ENCODE measurements at places on chromosomes 5 and 9. TPM values are rescaled to one million over a fixed set of nuclear protein-coding genes. Genes with fewer than 3 reads are reported as not detected.
A peak's percentile ranks its signal among the peaks of the same experiment; 100 is the strongest.

GRCh38 chr5:80204808-80205614 lies 50.8 kb downstream of the SERINC5 start:
- DNase-seq: peak; percentile 47

DNA sequence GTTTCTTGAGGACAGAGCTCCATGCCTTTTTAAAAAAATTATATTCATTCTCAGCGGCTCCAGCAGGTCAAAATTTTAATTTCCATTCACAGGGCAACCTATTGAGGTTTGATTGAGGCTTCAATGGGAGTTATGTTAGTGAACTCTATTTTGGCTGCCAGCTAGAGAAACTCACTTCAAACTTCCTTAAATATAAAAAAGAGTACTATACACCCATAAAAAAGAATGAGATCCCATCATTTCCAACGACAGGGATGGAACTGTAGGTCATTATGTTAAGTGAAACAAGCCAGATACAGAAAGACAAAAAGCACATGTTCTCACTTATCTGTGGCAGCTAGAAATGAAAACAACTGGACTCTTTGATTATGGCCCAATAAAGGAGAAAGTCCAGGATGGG lies 176.8 kb upstream of the IL12B start:
- DNase-seq: no peak

DNA sequence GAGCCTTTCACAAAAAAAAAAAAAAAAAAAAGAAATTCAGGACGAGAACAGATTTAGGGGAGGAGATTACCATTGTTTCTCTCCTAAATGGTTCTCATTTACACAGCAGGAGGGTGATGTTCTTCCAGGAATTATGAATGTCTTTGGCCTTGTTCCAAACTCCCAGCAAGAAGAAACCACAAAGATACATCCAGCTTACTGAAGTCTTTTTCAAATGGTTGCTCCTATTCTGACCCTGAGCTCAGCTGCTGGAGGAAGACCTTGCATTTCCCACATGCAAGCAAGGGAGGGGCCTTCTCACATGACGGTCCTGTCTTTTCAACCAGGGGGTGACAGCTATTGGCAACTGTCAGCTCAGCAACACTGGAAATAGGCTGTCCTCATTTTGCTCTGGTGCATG lies 203.0 kb upstream of the VLDLR start:
- peak; percentile 85 for DNase-seq

DNA sequence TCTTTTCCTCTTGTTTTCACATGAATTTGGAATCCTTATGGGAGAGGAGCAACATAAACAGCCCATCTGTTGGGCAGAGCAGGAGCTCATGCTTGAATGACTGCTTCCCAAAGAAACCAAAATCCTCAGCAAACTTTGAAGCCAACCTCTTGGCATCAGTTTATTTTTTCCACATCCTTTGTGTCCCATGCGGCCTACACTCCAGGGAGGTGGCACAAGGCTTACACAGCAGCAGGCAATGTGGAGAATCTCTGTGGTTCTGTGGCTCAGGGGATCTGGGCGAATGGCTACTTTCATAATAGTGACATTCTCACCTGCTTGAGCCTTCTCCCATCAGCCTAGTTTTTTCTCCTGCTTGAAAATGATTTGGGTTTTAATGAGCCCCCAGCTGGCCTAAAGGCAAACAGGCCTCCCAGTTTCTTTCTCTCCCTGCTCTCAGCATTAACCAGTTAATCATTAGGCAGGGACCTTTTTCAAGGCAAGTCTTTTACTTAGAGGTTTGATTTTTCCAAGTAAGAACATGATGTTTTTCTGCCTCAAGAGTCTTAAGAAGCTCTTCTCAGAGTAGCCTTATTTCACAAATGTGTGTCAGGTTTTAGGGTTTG lies 370.3 kb downstream of the ARHGEF28 start:
- no peak for DNase-seq

- DNase-seq: no peak
Observed at GRCh38 chr9:76687861-76688391, 76.3 kb upstream of the PCA3 start.

DNA sequence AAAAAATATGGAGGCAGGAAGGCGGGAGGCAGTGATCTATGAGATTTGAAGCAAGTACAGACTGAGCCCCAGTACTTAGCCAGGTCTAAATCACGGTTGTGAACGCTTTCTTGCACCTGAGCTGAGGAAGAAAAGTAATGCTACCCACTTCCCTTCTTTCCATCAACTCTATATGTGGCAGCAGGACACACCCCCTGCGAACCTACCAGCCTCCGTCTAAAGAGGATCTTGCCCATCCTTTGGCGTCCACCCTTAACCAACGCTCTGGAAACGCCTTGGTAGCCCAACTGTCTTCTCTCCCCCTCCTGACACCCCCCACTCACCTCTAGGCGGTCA lies 545 bp downstream of the HMGCS1 start:
- no peak for DNase-seq

GRCh38 chr9:6922124-6922676 lies 164.4 kb downstream of the KDM4C start:
- DNase-seq: no peak

The ADGRV1 gene
- polyA plus RNA-seq: 1.0 TPM

DNA sequence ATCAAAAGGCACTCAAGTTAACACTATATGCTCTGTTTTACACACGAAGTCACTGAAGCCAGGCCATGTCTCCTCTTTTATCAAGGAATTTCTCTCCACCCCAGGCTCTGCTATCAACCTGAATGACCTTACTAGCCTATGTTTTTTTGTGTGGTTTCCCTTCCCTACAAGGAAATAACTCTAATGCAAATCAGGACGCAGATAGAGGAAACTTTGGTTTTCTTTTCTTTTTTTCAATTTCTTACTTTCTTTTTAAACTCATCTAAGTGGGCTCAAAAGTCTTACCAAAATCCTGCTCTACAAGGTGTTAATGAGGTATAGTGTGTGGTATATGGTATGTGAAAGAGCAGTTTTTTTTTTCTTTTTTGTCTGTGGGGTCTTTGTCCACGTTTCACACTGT lies 5.5 kb upstream of the SLC46A2 start:
- no peak for DNase-seq

- DNase-seq: no peak
Observed at GRCh38 chr5:159936686-159937329, 20.5 kb downstream of the ADRA1B start.

DNA sequence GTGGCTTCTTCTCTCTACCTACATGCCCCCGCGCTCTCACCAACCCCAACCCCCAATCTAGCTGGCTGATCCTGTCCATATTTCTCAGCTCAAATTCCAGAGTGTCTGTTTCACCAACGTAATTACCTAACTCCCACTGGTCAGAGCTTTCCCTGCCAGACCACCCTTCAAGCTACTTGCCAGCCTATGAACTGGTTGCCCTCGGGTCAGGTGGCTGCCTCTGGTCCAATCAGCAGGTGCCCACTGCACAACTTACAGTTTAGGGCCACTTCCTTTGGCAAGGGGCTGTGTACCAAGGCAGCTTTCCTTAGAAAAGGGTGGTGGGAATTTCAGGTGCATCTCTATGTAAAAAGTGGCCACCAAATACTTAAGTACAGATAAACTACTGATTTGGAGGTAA lies 92.2 kb upstream of the SLC30A5 start:
- DNase-seq: no peak

- DNase-seq: no peak
Observed at GRCh38 chr5:118619823-118620222, 368.5 kb downstream of the DTWD2 start.

The SLC46A2 gene
- polyA plus RNA-seq: 0.21 TPM

DNA sequence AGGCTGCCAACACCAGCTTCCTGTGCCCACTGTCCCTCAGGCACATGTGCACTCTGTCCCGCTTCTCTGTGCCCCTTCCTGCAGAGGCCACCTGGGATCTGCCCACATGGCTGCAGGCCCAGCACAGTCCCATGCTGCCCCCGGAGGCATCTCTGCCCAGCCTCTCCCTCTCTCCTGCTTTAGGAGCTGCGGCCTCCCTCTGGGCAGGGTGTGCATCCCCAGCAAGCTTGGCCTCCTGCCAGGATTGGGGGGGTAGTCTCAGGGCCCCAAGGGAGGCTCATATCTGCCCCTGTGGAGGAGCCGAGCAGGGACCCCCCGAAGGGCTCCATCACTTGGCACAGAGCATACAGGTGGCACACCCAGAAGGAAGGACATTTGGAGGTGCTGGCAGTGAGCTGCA lies 24.8 kb downstream of the FLT4 start:
- DNase-seq: no peak

DNA sequence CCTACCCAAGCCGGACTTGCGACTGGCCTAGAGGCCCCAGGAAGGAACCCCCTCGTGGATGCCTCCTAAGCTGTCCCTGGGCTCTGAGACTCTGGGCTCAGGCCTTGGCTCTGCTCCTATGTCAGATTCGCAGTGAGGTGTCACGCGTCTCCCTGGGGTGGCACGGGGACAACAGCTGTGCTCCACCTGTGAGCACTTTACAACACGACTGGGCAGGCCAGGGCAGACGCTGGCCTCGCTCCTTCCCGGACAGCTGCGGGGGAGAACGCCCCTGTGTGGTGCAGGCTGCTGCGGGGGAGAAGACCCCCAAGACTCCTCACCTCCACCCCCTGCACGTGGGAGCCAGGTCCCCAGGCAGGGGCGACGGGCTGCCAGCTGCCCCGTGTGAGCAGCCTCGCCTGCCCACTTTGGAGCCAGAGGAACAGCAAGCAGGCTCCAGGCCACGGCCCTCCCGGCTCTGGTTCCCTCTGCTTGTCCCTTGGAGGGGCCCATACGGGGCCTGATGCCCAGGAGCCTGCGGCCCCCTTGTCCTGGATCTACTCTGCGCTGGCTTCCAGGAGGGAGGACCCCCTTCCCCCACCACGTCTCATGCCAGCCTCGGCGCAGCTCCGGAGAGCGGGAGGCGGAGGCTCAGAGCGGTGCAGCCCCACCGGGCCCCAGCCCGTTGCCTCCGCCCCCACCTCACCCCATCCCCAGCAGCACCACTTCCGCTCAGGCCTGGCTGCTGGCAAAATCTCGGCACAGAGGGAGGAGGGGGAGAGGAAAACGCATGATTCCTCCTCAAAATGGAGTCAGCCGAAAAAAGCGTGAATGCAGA lies 36.0 kb downstream of the SARDH start:
- DNase-seq: peak; percentile 27

GRCh38 chr5:125138266-125138665 lies 391.8 kb upstream of the ZNF608 start:
- DNase-seq: no peak

GRCh38 chr5:43523662-43524072 lies 8.7 kb upstream of the C5orf34 start:
- peak; percentile 20 for DNase-seq

DNA sequence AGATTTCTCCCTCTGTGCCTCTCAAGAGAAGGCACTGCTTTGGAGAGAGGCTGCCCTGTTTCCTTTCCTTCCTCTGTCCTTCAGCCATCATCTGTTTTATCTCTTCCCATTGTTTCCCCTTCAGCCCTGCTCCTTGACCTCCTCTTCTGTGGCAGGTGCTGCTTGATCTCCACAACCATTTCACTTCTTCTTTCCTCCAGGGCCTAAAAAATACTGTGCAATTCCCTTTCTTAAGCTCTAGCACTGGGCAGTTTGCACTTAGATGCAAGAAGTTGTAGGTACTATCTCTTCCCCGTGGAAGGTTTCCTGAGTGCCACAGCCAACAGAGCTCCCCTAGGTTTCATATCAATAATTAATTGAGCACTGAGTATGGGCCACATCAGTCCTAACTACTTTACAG lies 8.8 kb upstream of the ADRB2 start:
- DNase-seq: no peak

GRCh38 chr9:79572608-79573411 lies 1.0 kb downstream of the TLE4 start:
- peak; percentile 80 for DNase-seq

The MEIKIN gene
- polyA plus RNA-seq: not detected

The SLC25A2 gene
- polyA plus RNA-seq: not detected

DNA sequence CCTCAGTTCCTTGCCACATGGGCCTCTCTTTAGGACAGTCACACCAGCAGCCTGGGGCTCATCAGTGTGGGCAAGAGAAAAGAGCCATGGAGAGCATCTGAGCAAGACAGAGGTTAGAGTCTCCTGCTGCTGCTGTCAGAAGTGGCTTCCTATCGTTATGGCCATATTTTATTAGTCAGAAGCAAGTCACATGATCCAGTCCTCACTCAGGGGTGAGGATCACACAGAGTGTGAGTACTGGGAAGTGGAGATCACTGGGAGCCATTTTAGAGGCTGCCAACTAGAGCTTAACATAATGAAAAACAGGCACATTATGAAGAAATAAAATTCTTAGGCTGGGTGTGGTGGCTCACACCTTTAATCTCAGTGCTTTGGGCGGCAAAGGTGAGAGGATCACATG lies 62.0 kb downstream of the DIRAS2 start:
- no peak for DNase-seq

DNA sequence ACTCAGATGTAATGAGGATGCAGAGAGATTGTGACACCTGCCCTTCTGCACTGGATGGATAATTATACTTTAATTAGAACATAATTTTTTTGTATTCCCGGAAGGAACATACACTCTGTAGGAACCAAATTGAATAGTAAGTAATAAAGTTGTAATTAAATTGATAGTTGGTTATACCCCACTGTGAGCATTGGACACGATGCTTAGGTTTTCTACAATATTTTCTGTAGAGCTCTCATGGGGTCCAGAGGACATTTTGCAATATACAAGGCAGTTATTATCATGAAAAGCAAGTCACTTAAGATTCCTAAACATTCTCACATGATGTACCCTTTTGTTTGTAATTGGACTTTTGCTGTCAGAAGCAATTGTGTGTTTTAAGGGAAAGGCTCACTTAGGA lies 63.4 kb downstream of the DIRAS2 start:
- no peak for DNase-seq

- DNase-seq: no peak
Observed at GRCh38 chr5:36443941-36444340, 142.2 kb upstream of the RANBP3L start.

The PCDHB9 gene
- 3.5 TPM for polyA plus RNA-seq

DNA sequence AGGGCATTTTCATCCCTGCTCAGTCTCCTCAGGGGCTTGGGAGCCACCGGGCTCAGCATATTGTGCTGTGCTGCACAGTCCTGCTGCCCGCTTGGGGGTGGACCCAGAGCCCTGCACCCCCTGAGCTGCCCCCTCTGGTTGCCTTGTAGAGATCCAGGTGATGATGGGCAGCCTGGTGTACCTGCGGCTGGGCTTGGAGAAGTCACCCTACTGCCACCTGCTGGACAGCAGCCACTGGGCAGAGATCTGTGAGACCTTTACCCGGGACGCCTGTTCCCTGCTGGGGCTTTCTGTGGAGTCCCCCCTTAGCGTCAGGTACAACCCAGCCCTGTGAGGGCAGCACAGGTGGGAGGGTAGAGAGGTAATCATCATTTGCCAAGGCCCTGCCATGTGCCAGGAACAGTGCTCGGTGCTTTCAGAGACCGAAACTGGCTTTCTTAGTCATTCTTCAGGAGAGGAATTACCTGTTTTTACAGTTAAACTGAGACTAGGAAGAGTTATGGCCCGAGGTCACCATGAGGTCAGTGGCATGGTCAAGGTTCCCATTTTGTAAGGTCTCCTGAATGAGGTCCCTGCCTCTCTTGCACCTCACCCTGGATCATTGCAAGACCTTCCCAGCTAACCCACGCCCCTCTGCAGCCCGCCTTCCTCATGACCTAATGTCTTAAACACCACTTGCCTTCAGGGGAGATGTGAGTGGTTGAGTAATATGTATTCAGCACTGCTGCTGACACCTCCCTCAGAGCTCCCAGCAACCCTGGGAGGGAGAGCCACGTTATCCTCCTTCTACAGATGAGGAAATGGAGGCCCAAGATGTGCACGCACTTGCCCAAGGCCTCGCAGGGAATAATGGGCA lies 7.5 kb downstream of the NHP2 start:
- DNase-seq: peak; percentile 57

Measured in muscle of back (tissue), 13 donors.